ENCODE measurements at places on chromosomes 1 and 21.

GRCh38 chr1:206496131-206496793, 11.1 kb upstream of the RASSF5 start:
- no peak for DNase-seq

DNA sequence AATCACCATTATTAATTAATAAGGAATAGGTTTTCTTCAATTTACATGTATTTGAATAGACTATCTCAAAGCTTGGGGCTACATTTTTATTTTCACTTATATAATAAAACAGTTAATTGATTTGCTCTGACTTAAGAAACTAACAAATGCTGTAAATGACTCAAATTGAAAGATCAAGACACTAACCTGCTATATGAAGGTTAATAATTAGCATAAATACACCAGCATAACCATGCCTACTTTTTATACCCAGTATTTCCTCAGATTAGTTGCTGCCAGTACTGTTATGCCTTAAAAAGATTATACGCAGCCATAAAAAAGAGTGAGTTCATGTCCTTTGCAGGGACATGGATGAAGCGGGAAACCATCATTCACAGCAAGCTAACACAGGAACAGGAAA, 1545.1 kb downstream of the AMY1C start:
- no peak for DNase-seq

DNA sequence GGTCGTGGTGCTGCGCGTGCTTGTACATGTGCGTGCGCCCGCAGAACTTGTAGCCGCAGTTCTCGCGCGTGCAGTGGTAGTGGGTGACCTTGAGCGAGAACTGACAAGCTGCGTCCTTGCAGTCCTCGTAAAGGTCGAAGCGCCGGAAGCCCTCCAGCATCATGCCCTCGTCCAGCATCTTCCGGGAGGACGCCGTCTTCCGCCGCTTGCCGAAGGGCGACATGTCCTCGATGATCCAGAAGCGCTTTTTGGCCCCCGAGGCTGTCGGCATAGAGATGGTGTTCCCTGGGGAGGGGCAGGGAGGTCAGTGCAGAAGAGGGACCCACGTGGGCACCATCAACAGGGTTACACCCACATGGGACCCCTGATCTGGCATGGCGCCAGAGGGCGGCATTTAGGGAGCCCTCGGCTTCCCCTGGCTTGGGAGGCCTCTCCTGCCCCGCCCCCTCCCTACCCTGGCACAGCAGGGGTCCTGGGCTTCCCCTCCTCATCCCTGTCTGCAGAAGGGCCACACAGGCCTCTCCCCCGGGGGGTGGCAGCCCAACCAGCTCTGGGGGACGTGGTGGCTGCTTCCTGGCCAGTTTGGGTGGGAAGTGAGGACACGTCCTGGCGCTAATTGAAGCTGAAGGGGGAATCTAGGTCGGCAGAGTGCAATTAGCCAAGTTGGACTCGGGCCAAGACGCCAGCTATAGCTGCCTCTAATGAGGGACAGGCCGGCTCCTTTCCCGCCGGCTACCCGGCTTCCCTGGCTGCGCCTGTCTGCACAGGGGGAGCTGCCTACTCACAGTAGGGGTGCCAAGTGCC, 156.5 kb downstream of the CASZ1 start:
- DNase-seq: no peak

- DNase-seq: no peak
These were observed 596.3 kb upstream of the CHRM3 start for GRCh38 chr1:238789916-238790667.

GRCh38 chr1:116834595-116834994, 75.1 kb upstream of the PTGFRN start:
- DNase-seq: no peak

Data from stimulated activated CD4-positive, alpha-beta T cell treated with anti-CD3 and anti-CD28 coated beads, Interleukin-2, amount 100 ng/mL, for 24 hours (primary cell).